ENCODE measurements at places on chromosomes 3 and 15.

GRCh38 chr3:157815739-157816138 lies 290.5 kb downstream of the SHOX2 start:
- DNase-seq, result no peak

DNA sequence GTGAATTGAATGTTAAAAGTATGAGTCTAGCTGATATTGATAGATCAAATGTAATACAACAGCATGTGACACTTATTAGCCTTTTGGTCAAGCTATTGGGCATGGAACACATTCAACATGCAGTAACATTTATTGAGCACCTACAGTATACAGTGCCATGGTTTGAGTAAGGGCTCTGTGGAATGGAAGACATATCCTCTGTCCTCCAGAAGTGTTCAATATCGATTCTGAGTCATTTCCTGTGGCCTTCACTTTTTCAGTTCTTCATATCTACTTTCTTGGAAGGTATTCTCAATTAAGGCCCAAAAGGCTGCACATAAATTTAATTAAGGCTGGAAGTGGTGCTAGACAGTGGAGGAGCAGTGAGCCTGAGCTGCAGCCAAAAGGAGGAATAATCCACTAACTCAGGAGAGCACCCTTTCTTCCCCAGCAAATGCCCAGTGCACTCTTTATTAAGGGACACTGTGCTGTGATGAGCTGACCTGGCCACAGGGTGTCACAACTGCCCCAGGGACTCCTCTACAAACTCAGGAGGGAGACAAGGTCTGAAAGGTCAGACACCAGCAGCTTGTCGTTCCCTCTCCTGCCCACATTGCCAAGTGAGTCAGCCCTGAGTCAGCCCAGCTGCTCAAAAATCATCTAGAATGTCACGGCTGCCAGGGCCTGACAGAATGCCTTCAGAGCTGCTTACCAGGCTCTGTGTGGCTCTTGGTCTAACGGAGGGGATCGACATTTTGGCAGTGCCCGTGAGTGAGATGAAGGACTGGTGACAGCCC lies 544.8 kb downstream of the AGBL1 start:
- no peak for DNase-seq

DNA sequence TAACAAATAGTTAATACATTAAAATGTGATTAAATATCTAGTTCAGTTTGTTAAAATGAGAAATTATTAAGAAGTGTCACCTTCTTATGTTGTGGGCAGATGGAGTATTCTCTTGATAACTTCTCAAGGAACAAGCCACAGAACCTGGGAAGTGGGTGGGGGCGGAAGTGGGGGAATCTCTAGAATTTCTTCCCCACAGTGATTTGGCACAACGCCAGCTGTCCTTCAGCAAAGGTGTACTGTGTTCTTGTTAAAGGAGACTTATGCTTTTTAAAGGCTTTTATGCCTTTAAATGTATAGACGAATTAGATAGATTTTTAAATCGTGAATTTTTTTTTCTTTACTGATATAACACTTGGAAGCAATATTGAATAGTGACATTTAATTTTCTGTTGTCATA lies 42.4 kb downstream of the SEC22A start:
- no peak for DNase-seq

DNA sequence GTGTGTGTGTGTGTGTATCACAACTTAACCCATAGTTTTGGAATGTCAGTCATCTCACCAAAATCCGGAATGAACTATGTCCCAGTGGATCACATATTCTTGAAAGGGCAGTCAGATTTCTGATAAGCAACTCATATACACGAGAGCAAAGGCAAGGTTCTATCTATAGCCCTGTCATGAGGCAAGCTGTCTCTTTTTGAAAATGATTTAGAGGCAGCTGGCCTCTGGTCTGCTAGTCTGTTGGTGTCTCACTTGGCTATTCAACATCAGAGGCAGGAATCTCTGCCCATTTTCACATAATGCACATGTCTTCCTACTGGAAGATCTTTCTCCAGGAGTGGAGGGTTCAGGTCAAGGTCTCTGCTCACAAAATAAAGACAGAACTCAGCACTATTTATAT lies 79.8 kb downstream of the CNTN6 start:
- DNase-seq, result no peak

GRCh38 chr3:193915099-193915498 lies 220.8 kb upstream of the HES1 start:
- no peak for DNase-seq

DNA sequence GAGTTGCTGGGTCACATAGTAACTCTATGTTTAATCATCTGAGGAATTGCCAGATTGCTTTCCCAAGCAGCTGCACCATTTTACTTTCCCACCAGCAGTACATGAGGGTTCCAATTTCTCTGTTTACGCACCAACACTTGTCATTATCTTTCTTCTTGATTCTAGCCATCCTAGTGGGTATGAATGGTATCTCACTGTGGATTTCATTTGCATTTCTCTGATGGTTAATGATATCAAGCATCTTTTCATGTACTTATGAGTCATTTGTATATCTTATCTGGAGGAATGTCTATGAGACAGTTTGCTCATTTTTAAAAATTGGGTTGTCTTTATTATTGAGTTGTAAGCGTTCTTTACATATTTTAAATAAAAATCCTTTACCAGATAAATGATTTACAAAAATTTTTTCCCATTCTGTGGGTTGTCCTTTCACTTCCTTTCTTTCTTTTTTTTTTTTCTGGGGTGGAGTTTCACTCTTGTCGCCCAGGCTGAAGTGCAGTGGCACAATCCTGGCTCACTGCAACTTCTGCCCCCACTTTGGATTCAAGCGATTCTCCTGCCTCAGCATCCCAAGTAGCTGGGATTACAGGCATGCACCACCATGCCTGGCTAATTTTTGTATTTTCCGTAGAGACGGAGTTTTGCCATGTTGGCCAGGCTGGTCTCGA lies 8.9 kb upstream of the SGO1 start:
- no peak for DNase-seq

GRCh38 chr3:183161552-183162336 lies 790 bp downstream of the LAMP3 start:
- DNase-seq, result no peak

DNA sequence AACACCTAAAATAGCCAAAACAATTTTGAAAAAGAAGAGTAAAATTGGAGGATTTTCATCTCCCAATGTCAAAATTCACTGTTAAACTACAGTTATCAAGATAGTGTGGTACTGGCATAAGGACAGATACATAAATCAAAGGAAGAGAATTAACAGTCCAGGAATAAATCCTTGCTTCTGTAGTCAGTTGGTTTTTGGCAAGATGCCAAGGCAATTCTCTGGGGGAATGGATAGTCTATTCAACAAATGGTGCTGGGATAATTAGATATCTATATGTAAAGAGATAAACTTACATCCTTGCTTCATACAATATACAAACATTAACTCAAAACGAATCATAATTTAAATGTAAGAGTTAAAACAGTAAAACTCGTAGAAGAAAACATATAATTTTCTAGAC lies 57.9 kb upstream of the SELENOK start:
- DNase-seq, result no peak

All from SK-N-MC (cell line).